ENCODE measurements at places on chromosomes 2 and 18.

GRCh38 chr18:58097121-58097906 lies 53.3 kb downstream of the NEDD4L start:
- no peak for DNase-seq

DNA sequence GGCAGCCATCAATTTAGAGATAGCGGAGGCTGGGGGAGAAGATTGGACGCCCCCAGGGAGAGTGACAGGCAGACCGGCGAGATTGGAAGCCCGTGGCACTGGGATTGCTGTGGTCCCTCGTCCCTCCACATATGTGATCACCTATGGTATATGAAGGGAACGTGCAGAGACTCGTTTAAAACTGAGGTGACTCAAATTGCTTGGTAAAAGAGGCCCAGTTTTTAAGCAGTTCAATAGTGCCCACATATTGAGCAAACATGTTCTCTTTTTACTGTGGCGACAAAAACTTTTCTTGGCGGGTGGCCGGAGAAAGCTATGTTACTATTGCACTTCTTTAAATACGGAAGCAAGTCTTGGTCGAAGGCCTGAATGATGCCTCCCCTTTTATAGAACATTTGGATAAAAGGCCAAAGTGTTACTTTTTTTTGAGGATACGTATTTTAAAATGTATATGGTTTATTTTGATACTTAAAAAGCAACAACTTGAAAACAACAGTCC lies 9.1 kb downstream of the B3GNT2 start:
- no peak for DNase-seq

DNA sequence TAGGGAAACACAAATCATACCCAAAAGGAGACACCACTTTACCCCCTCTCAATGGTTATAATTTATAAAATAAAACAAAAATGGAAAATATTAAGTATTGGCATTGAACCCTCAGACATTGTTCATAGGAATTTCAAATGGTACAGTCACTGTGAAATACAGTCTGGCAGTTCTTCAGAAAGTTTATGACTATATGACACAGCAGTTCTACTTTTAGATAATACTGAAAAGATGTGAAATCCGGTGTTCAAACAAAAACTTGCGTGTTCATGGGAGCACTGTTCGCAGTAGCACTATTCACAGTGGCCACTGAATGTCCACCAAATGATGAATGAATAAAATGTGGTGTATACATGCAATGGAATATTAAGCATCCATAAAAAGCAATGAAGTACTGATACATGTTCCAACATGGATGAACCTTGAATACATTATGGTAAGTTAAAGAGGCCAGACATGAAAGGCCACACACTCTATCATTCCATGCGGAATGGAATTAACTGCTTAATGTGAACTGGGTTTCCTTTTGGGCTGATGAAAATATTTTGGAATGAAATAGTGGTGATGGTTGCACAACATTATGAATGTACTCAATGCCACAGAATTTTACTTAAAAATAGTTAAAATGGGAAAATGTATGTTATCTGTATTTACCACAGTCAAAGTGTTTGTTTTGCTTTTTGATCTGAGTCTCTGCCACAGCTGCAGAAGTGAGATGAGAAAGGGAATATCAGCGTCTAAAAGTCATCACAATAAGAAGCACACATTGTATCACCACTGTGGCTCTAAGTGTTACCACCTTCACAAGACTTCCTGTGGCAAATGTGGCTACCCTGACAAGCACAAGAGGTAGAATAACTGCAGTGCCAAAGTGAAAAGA lies 864.6 kb downstream of the SUCLG1 start:
- no peak for DNase-seq

GRCh38 chr2:127647242-127648190 lies 1.6 kb downstream of the GPR17 start:
- DNase-seq: peak; percentile 68

DNA sequence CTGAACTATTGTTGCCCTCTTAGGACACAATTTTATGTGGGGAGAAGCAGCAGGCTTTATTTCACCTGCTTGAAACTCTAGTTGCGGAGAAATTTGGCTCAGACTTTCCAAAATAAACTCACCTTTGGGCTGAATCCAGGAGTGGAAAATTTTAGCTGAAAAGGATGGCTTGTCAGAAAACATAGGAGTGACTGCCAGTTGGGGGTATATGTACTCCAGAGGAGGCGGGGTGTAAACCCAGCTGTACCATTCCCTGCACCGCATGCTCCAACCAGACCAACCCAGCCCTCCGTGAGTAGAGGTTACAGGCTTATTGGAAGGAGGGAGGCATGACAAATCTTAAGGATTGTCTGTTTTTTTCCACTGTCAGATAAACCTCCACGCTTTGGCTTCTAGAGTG lies 53.8 kb downstream of the PRKCE start:
- DNase-seq: no peak

- DNase-seq: no peak
These were observed 83.3 kb upstream of the MAP4K4 start for GRCh38 chr2:101614127-101614759.

DNA sequence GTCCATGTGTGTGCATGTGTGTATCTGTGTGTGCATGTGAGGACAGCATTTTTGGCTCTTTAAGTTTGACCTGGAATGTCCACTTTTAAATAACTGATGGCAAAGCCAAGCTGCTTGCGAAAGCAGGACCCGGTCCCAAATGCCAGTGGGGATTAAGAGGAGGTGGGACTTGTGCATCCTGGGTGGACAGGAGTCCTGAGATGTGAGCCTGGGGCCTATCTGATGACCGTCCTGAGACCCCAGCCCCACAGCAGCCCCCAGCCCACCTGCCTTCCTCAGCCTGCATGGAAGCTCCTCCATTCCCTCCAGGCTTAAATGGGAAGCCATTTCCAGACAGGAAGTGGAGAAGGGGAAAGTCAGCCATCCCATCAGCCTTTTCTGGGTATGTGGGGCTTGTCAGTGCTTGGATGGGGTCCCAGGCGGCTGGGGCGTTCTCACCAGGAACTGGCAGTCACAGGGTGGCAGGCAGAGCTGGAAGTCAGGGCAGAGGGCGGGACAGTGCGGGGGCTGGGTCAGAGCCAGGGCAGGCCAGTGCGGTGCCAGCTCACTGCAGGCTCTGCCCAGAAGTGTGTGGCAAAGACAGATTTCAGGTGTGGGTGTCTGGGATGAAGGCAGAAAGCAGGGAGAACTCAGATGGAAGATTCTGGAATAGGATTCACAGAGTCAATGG lies 117.8 kb downstream of the ACKR3 start:
- no peak for DNase-seq

GRCh38 chr2:181036445-181036844 lies 56.0 kb downstream of the UBE2E3 start:
- DNase-seq: no peak

DNA sequence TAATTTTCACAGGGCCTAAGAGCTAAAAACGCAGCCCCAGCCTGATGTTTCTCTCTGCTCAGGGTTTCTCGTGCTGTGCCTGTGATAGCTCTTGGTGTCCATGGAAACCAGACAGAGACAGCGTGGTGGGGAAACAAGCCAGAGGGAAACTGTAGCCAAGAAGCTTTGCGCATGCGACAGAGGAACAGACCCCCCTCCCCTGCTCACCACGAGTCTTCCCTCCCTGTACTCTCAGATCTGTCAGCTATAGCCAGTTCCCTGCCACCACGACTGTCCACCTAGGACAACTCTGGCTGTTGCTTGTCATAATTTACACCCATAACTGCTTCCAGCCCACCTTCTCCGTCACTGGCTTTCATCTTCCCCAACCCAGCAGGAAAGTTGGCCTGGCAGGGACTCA lies 13.2 kb upstream of the DNAJC27 start:
- DNase-seq: peak; percentile 23

- DNase-seq: no peak
These were observed 173.2 kb upstream of the COPS8 start for GRCh38 chr2:236912326-236913120.

- DNase-seq: no peak
These were observed 186.5 kb downstream of the NR4A2 start for GRCh38 chr2:156145976-156146375.

DNA sequence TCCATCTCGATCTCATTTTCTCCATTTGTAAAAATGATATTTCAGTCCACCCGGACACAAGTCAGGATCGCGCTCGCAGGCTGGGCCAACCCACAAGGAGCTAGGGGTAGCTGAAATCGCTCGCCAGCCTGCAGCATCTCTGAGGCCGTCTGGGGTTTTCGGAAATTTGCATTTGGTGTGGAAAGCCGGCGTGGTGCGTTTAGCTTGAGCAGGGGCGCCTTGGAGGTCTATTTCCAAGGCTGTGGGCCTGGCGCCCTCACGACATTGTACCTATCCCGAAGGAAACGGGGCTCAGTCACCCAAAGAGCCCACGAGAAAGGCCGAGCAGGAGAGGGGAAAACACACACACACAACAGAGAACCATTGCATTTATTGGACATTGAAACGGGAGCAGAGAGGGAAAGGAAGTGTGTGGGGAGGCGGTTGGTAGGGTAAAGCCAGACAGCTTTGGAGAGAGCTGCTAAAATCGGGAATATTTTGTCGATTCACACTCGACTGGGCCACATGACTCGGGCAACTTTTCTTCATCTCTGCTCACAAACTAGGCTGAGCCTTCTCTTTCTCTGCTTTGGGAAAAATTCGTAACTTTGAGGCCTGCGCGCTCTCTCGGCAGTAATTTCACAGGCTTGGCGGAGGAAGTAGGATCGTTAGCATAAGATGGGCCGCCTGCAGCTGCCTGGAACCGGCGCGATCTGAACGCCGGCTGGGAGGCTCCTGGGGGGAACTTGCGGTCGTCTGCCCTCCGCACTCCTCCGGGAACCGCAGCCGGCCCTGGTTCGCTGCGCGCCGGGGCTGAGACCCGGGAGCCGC lies 1.1 kb upstream of the HOXD8 start:
- DNase-seq: no peak

- DNase-seq: no peak
These were observed 753.9 kb upstream of the ZEB2 start for GRCh38 chr2:145273840-145274239.

DNA sequence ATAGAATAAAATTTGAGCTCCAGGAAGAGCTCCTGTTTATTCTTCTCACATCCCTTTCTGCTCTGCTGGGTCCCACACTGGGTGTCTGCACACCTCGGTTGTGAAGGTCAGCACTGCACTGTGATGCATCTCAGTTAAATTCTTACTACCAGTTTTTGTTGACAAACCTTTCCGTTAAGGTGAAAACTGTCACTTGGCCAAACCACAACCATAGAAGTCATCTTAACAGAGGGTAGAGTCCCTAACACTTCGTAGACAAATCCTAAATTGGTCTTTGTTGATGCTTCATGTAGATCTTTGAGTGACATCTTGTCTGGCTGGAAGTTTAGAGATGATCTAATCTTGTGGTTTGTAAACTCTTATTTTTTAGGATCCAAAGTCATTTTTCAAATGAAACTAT lies 167.4 kb upstream of the MAP3K20 start:
- no peak for DNase-seq

- no peak for DNase-seq
These were observed 8.7 kb downstream of the CAPG start for GRCh38 chr2:85401464-85401805.

DNA sequence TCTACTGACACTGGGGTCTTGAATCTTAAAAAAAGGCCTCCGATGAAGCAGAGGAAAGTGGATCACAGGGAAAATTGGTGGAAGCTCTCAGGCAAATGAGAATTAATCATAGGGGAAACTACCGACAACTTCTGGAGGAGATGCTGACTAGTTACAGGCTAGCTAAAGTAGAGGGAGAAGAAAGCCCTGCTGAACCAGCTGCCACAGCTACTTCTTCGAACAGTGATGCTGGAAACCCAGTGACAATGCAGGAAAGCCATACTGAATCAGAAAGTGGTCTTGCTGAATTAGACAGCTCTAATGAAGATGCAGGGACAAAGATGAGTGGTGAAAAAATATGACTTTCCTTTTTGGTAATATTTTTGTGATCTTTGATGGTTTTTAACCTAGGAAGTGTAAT lies 44.9 kb upstream of the SLC3A1 start:
- no peak for DNase-seq

DNA sequence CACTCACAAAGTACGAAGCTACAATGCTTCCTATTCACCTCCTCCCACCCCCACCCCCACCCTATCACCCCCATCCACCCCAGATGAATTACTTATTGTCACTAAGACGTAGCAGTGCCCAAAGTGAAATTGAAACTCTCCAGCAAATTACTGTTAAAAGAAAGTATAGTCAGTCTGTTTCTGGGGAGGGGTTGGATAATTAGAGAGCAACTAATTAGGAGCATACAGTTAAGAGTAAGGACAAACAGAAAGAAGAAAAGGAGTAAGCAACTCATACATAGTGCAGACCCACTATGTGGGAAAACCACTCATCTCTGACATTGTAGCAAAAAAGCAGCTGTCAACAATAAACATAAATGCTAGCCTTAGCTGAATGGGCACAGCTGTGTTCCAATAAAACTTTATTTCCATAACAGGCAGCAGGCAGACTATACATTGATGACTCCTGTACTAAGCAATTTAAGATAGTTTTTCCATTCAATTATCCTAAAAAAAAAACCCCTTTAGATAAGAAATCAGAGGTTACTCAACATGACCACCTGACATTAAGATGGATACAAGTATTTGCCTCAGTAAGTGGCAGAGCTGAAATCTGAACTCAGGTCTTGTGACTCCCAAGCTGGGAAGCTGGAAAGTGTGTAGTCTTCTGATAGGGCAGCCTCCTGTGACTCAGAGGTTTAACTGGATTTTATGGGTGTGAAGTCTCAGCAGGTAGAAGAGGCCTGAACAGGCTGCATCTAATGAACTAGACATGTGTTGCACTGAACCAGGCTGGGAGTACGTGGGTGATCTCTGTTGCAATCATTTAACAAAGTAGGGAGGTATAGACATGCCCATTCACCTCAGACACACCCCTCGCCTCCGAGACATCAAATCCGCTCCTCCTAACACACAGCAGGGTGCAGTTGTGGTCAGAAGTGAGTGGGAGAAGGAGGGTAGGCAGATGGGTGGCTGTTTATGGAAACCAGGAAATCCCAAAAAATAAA lies 171.8 kb upstream of the KLF7 start:
- DNase-seq: no peak

GRCh38 chr2:200156166-200156835 lies 150.2 kb upstream of the SPATS2L start:
- DNase-seq: peak; percentile 82

All from AG20443 (cell line).